ENCODE measurements at places on chromosomes 3 and 15. TPM values are rescaled to one million over a fixed set of nuclear protein-coding genes. Genes with fewer than 3 reads are reported as not detected.

DNA sequence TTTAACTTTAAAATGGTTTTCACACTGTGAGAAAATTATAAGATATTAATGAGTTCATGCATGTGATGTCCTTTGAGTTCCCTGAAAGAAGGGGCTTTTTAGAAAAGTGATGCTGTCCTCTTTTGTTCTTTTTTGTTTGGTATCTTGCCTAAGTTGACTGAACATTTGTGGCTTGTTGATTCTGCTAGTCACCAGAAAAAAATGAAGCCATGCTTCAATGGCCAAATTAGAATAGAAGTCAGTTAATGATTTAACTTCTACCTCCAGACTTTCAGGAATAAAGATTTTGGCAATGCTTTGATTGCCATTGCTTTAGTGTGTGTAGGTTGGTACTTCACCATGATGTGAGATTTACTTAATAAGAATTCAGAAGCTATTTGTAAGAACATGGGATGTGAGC, 260.6 kb upstream of the NECTIN3 start:
- no peak for DNase-seq

DNA sequence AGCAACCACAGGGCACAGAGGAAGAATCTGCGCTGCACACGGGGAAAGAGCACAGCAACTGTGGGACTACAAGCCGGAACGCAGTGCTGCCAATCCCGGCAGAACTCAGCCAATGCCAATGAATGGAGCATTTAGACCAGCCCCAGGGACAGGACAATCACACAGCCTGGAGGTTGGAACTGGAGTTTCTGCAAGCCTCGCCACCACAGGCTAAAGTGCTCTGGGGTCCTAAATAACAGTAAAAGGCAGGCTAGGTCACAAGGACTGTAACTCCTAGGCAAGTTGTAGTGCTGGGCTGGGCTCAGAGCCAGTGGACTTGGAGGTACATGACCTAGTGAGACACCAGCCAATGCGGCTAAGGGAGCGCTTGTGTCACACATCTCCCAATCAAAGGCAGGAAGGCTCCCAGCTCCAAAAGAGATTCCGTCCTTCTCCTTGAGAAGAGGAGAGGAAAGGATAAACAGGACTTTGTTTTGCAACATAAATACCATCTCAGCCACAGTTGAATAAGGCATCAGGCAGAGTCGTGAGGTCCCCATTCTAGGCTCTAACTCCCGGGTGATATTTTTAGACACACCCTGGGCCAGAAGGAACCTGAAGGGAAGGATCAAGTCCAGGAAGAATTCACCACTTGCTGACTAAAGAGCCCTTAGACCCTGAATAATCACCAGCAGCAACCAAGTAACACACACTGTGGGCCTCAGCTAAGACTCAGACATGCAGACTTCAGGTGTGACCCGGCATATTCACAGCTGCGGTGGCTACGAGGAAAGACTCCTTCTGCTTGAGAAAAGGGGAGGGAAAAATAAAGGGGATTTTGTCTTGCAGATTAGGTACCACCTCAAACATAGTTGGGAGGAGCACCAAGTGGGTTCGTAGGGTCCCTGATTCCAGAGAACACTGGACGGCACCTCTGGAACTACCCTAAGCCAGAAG, 85.5 kb upstream of the XXYLT1 start:
- DNase-seq: no peak

- DNase-seq: no peak
Observed at GRCh38 chr3:78077178-78077577, 1037.3 kb downstream of the ROBO2 start.

- DNase-seq: no peak
Observed at GRCh38 chr15:71118881-71119632, 3.8 kb downstream of the THSD4 start.

- DNase-seq: peak; percentile 93
Observed at GRCh38 chr3:18424729-18425640, at the start of gene SATB1. SATB1 (minus strand) TSS chr3:18425339; CDS start chr3:18420967, 4,372 bp downstream.

DNA sequence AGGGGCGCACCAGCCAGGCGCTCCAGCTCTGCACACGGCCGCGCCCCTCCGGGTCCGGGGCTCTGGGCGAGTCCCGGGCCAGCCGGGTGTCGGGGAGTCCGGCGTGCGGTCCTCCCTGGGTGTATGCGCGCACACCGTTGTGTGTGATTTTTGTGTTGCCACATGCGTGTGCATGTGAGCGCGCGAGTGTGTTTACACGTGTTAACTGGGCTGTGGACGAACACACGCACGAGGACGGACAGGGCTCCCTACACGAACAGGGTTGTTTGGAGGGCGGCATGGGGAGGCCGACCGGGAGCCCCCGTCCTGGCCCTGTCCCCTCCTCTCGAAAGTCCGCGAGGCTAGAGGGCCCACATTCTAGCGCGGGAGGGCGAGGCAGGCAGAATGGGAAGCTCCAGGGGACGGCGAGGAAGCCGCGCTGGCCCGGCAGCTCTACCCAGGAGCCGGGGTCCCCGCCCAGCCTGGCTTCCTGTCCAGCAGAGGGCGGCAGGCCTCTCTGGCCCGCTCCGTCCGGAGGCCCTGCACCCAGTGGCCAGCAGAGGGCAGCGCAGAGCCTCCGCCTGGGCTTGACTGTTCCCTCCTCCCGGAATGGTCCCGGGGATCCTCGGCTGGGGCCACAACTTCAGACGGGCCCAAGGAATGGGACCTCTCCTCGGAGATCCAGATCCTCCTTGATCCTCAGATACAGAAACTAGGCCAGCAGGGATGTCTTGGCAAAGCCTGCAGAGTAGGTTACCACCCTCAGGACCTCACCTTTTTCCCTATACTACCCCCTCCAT, 611 bp upstream of the LINGO1 start:
- DNase-seq: peak; percentile 93

DNA sequence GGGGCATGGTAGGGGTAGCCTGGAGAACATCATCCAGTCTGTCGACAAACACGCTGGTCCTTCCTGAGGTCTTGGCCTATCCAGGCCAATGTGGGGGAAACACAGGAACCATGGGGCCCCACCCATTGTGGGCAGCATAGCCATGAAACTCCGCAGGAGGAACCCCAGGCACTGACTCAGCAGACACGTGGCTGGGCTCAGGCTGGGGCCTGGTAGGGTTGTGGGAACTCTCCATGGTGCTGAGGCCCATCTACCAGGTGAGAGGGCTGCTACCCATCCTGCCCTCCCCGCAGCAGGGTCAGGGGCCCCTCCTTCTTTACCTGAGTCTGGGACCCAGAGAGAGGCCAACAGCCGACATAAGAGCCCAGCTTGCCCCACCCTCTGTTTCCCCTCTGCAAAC, 22.6 kb upstream of the CACNA2D2 start:
- DNase-seq: no peak

The FAM81A gene
- 1.8 TPM for total RNA-seq

Measured in cardiac septum (tissue), 1 donor.